ENCODE measurements at places on chromosomes 7 and 10.
A peak's percentile ranks its signal among the peaks of the same experiment; 100 is the strongest.

- DNase-seq = no peak
Observed at GRCh38 chr10:6177880-6178281, 24.9 kb upstream of the PFKFB3 start.

GRCh38 chr10:111879969-111880368 is 303.6 kb downstream of the GPAM start:
- DNase-seq = no peak

DNA sequence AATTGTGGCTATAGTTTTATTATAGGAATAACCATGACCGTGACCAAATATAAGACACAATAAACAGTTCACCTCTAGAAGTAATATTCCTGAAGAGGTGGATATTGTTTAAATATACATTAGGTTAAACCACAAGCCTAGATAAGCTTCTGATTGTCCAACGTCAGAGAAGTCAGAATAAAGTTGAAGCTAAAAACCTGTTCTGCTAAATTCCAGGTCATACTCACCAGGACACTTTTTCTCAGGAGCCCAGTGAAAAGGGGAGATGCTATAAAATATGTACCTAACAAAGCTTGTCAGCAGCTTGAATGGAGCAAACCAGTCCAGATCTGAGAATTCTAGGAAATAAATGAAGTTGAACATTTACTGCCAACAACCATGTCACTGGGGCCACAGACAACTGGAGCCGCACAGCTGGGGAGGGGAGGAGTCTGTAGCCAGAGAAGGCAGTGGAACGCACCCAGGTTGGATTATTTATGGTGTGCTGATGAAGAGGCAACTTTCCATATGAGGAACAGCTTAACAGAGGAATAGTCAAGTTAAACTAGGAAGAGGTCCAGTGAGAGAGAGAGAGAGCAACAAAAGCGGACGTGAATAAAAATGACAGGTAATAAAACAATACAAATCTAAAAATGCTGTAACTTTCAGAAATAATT is 191.1 kb downstream of the ZNF438 start:
- no peak for DNase-seq

GRCh38 chr10:12727832-12728215 is 273.7 kb downstream of the CCDC3 start:
- DNase-seq = peak; percentile 40

DNA sequence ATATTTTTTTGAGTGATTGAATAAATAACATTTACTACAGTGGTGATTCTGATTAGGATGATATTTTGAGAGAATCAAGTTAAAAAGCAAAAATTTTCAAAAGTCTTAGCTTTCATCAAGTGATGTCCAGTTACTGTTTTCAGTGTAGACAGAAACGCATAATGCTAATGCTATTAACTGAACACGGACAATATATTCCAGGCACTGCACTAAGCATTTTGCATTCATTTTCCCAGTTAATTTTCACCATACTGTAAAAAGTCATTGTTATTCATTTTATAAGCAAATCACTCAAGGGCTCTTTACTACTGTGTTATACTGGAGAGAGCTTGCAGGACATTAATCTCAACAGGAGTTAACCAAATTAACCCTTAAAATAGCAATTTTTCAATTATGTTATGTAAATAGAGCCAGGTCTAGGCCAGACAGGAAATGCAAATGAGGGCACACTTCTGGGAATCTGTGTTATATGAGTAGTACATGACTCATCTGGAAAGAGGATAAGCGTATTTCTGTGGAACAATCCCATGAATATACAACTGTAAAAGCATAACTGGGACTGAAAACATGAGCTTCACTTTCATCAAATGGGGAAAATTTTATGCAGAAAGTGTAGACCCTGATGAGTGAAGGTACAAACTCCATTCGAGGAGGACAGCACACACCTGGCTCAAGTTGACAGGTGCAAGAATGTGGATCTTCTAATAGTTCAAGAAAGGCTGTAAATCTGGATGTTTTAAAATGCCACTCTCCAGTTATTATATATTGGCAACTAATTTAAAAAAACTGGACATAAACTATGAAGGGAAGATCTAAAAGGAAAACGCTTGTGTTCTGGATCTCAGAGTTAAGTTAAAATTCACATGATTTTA is 75.4 kb downstream of the ANK3 start:
- no peak for DNase-seq
